ENCODE measurements at places on chromosomes 11 and 22.

DNA sequence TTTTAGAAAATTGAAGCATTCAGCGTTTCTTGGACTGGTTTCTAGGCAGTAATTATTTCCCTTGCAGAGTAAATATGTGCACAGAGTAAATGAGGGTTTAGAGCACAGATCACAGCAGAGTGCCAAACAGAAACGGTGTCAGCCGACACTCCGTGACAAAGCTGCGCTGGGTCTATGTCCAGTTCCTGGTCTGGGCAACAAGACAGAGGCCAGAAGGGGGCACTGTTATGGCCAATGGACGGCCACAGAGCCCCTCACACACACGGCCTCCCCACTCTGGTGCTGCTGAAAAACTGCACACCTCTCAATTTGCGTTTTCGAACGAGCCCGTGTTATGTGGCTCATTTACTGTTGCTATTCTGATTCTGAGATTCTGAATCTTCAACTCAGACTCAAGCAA is 180.7 kb downstream of the MPPED1 start:
- DNase-seq = no peak

GRCh38 chr11:119612814-119613213 is 116.2 kb downstream of the NECTIN1 start:
- DNase-seq = no peak

GRCh38 chr11:44957040-44957515 is 6.4 kb upstream of the TP53I11 start:
- DNase-seq = no peak

- DNase-seq = no peak
These were observed 1631.4 kb upstream of the TENM4 start for GRCh38 chr11:81072273-81072672.

DNA sequence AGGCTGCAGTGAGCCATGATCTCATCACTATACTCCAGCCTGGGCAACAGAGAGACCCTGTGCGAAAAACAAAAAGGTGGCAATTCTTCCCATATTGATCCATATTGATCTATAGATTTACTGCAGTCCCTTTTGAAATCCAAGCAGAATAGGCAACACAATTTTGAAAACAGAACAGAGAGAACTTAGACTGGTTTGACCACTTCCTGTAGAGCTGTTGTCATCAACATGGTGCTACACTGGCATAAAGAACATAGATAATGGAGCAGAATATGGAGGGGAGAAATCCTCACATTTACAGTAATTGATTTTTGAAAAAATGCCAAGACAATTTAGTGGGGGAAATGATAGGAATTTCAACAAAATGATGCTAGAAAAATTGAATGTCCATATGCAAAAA is 34.1 kb downstream of the GRK3 start:
- DNase-seq = no peak

GRCh38 chr11:107182978-107183377 is 164.7 kb upstream of the GUCY1A2 start:
- DNase-seq = no peak

GRCh38 chr11:74141241-74141695 is 29.5 kb downstream of the C2CD3 start:
- DNase-seq = no peak

DNA sequence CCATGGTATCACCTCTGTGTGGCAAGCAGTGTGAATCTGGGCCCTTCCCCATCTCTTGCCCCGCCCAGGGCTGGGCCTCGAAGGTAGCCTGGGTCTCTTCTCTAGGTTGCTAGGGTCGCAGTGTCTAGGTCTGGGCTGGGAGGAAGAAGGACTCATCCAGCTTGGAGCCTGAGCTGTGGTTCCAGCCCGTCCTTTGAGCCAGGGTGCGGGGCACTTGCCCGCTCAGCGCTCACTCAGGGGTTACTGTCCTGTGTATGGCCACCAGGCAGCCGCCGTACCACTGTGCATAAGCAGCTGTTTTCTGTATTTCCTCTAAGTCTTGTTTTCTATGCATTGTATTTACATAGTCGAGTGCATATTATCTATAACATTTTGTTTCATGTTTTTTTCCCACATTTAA is 160.9 kb downstream of the TBC1D22A start:
- no peak for DNase-seq

GRCh38 chr11:98194611-98195010 is 826.1 kb upstream of the CNTN5 start:
- DNase-seq = no peak

GRCh38 chr11:11514246-11514645 is 107.6 kb downstream of the GALNT18 start:
- no peak for DNase-seq

DNA sequence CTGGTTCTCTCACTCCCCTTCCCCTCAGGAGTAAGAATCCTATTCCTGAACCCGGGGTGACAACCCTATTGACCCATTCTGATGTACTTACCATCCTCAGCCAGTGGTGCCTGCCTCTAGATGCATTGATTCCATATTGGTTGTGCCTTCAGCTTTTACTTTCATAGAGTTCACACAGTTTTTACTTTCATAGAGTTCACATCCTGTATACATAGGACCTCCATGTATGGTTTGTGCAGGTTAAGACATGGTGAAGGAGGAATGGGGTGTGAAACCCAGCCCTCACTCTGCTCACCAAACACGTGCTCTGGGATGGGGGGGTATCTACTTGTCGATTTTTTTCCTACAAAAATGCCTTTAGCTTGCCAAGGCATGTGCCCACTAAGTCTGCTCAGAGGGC is 105.6 kb upstream of the TBCEL start:
- no peak for DNase-seq

GRCh38 chr11:76820184-76820566 is 37.0 kb downstream of the TSKU start:
- no peak for DNase-seq

DNA sequence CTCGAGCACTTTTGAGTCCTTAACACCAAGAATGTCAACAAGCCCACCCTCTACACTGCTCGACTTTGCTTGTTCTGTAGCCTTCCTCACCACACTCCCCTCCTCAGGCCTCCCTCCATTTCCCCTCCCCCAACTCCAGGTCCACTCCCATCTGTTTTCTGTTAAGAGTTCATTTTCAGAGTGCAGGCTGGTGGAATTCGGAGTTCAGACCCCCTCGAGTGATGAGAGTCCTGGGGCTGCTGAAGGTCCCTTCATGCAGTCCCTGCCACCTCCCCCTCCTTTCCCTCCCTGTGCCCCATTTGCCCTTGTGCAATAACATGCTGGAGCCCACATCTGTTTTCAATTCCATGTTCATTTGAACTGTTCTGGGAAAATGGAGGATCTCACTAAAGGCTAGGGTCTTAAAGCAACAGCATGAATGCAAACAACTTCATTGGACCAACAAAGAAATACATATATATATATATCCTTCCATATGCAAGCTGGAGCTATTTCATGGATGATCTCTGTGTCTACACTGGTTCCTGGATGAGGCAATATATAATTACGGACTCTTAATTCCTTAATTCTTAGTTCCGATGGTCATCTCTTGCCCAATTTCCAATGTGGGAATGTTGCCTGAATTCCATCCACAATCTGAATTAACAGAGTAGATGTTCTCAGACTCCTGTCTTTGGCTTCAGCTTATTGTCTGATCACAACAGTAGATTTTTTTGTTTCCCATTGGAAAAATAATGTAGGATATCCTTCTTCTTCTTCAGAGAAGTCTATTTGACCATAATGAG is 340.4 kb downstream of the ETS1 start:
- DNase-seq = no peak

- DNase-seq = no peak
These were observed 14.3 kb downstream of the ATP5MG start for GRCh38 chr11:118415739-118416068.

- DNase-seq = no peak
These were observed 16.6 kb downstream of the TBC1D10A start for GRCh38 chr22:30309951-30310741.

DNA sequence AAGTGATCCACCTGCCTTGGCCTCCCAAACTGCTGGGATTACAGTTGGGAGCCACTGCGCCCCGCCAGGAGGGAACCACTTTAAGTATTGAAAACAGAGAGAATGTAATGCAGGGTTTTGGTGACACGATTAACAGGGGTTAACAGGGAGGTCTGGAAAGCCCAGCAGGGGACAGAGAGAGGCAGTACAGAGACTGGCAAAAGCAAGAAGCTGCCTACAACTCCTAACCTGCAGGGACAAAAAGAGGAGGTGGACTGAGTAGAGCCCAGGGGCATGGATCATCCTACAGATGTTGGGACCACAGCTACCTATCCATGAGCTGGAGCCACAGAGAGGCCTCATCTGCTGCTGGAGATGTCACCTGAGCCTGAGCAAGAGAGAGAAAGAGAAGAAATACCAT is 1.7 kb upstream of the SPINDOC start:
- no peak for DNase-seq

DNA sequence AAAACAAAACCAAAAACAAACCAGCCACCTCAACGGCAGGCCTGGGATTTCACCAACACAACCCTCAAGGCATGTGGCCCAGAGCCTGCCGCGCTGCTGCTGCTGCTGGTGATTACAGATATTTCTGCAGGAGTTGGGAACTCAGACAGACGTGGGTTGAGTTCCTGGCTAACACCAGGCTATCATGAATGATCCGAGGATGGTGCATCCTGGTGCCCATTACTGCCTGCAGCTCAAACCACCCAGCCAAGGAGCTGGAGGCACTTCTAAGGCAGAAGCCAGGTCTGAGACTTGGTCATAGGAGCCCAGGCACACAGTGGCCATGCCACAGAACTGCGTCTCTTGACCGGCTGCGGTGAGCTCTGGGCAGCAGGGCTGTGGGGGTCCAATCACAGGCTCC is 151.8 kb downstream of the MPPED1 start:
- no peak for DNase-seq

- no peak for DNase-seq
These were observed 32.2 kb upstream of the WNT11 start for GRCh38 chr11:76238551-76238950.

GRCh38 chr11:119339589-119340334 is 921 bp downstream of the C1QTNF5 start:
- no peak for DNase-seq

DNA sequence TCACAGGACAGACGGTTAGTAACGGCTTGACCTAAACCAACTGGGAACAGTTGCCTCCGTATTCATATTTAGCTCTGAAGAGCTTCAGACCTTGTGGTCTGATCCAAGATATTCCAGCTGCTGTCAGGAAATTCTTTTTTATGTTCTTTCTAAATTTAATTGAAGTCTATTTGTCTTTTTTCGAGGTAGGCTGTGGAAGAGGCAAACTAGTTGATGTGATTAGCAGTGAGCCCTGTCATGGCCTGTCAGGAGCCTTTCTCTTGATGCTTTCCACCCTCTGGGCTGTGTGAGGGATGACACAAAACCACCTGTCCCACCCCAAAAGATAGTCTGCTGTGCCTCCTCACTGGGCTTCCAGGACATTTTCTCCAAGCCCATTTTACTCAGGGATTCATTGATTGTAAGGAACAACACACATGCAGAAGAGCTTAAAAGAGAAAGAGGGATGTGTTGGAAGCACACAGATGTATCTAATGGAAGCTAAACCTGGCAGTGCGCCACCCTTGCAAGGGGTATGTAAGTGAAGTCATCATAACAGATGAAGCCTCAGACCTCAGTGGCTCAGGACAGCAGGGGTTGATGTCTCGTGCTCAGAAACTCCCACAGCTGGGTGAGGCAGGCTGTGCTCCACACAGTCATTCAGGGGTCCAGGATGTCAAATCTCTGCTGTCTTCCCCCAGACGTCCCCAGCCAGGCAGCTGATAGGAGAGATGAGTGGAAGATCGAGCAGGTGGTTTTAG is 170.0 kb downstream of the NCAM1 start:
- no peak for DNase-seq

GRCh38 chr11:6813656-6814055 is 14.2 kb upstream of the OR6A2 start:
- no peak for DNase-seq

DNA sequence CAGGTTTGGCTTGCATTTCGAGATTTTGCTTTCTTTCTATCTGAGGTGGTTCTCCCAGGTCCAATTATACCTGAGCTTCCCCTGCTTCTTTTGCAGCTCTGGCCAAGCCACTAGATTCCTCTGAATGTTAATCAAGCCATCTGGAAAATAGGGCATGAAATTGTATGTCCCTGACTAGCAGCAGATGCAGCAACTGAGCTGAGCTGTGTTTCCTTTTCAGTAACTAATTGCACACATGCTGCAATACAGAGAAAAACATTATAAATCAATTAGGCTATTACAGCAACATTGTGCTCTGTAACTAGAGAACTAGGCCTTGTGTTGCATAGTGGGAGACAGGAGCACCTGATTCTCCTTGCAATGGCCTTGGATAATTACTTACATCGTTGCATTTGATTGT is 408.3 kb downstream of the ETS1 start:
- DNase-seq = no peak

GRCh38 chr22:44486538-44486937 is 11.5 kb downstream of the RTL6 start:
- DNase-seq = no peak

DNA sequence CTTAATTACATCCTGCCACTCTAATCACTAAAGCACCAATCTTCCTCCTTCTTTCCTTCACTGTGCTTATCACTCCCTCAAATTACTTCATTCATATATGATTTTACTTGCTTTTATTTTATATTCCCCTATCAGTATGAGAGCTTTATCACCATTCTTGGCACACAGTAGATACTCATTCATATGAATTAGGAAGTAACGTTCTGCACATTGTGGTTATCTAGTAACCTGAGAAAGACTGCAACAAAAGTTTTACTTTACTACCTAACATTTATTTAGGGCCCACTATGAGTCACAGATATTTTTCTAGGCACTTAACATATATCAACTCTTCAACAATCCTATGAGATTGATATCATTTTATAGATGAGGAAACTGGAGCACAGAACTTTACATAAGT is 1559.9 kb upstream of the TENM4 start:
- no peak for DNase-seq

DNA sequence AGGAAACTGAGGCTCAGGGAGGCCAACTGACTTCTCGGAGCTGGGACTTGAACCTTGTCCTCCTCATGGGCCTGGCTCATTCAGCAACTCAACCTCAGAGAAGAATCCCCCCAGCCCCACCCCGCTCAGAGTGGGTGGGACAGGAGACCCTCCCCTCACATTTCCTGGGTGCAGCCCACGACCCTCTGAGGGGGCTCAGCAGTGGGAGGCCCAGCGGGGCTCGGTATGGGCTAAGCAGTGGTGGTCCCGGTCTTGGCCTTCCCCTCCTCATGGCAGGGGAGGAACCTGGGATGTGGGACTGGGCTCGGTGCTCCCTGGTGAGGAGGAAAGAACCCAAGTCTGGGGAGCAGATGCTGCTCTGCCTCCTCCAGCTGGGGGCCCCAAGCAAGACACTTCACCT is 14.2 kb upstream of the CABP7 start:
- DNase-seq = no peak

DNA sequence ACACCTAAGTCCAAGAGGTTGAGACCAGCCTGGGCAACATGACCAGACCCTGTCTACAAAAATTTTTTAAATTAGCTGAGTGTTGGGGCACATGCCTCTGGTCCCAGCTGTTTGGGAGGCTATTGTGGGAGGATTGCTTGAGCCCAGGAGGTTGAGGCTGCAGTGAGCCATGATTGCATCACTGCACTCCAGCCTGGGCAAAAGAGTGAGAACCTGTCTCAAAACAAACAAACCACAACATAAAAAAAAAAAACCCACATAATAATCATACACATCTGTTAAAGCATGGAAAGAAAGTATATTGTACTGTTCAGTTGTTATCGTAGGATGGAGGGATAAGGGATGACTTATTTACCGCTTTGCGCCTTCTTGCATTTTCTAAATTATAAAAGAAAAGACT is 35.9 kb upstream of the GRK2 start:
- no peak for DNase-seq

Data from effector memory CD8-positive, alpha-beta T cell (primary cell).